DMS79 treated with DMSO at 0.1 percent for 48 hours (cell line): ENCODE measurements at places on chromosomes 6 and 20.

- DNase-seq, result no peak
Measured at GRCh38 chr6:32665661-32666060, 796 bp downstream of the HLA-DQB1 start.

GRCh38 chr6:43850314-43851203 lies 80.5 kb downstream of the VEGFA start:
- DNase-seq, result no peak

GRCh38 chr6:45915780-45916468 lies 99.7 kb downstream of the CLIC5 start:
- DNase-seq, result no peak

GRCh38 chr6:77447254-77447653 lies 16.0 kb downstream of the HTR1B start:
- no peak for DNase-seq

DNA sequence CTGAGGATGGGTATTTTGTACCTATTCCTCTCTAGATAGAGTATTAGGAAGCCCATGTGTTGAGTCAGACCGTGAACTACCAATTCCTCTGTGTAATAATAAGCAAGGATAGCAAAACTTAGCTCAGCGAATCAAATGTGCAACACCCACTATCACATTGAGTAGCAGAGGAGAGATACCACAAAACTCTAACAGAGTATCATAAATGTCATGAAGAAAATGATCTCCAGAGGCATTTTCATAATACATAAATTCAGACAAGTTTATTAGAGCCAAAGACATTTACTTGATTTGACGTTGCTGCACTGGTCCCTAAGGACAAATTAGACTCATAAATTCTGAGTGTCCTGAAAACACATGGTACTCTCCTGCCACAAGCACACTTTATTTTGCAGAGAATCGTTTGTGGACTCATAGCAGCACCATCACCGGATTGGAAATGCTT lies 245.2 kb downstream of the HAO1 start:
- no peak for DNase-seq
